ENCODE measurements at places on chromosomes 11 and 22.

- no peak for DNase-seq
Observed at GRCh38 chr22:27740202-27740748, 61.3 kb downstream of the MN1 start.

DNA sequence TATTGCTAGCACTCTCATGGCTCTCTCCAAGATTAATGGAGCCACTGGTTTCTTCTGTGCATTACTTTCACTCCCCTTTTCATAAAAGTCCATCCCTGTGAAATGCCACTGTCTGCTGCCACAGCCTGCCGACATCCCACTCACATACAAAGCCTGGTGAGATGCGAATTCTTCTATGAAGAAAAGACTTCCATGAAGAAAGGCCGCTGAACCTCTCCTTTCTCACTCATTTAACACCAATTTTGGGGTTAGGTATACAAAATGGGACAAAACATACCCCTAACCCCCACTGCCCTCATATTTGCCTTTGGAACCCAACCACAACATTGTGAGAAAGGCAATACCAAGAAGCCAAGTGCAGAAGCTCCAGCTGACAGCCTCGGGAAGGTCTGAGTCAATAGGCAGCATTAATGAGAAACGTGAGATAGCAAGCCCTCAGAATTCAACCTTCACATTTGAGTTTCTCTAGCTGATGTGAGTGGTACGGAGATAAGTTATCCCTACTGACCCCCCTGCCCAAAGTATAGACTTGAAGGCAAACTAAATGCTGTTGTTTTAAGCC, 156.4 kb downstream of the ATG16L2 start:
- DNase-seq: peak; percentile 33

- DNase-seq: no peak
Observed at GRCh38 chr22:50078761-50079160, 6.5 kb downstream of the MLC1 start.

DNA sequence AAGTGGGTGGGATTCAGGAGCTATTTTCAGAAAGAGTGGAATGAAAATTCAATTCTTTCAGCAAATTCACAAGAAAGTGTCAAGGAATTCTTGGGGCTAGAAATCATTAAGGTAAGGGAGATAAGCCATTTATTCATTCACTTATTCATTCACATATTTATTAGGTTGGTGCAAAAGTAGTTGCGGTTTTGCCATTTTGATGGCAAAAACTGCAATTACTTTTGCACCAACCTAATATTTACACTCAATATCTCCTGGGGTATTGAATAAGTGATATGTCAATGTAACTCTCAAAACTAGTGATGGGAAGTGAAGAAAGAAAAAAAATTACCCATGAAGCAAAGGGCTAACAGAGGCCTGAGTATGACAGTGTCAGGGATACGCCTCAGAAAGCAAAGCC, at the start of gene OR10W1:
Gene OR10W1, minus strand, starts transcription at position 119 of the 400 bp plus-strand sequence. CDS start 402 bp downstream, outside the sequence.
- no peak for DNase-seq

- DNase-seq: no peak
Observed at GRCh38 chr11:27381238-27381666, 18.2 kb upstream of the CCDC34 start.

- DNase-seq: no peak
Observed at GRCh38 chr11:128302425-128303186, 284.8 kb downstream of the ETS1 start.

GRCh38 chr11:83778596-83778995, 492.4 kb upstream of the CCDC90B start:
- DNase-seq: peak; percentile 13

DNA sequence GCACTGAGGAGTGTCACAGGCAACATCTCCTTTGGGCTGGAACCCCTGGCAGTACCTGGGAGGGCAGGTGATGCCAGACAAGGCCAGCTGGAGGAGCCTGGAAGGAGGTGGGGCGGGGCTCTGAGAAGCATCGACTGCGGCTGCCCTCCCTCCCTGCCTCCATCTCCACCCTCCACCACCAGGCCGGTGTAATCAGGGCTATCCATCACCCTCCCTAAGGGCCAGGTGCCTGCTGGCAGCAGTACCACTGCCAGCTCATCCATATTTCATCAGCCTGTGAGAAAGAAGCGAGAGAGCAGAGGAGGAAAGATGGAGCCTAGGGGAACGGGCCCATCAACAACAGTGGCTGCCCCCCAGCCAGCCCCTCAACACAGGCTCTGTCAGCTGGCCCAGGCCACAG, 51.4 kb upstream of the RASD2 start:
- DNase-seq: no peak

- DNase-seq: no peak
Observed at GRCh38 chr11:118581057-118581456, 8.8 kb downstream of the ARCN1 start.

DNA sequence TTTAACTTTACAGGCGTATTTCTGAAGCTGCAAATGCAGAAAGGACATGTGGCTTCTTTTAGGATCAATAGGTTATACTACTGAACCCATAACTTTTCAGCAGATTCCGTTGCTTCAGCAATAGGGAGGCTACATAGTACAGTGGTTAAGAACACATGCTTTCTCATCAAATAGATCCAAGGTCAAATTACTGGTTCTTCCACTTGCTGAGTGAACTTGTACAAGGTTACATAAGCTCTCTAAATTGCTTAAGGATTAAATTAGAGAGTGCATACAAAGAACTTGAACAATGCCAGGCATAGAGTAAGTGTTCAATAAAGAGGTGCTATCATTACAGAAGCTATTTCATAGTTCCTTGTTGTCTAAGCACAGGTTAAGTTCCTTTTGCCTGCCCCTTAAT, 129.6 kb downstream of the BARX2 start:
- no peak for DNase-seq
